ENCODE measurements at places on chromosomes 3 and 15.

- no peak for DNase-seq
These were observed 44.6 kb downstream of the HES1 start for GRCh38 chr3:194180570-194180969.

DNA sequence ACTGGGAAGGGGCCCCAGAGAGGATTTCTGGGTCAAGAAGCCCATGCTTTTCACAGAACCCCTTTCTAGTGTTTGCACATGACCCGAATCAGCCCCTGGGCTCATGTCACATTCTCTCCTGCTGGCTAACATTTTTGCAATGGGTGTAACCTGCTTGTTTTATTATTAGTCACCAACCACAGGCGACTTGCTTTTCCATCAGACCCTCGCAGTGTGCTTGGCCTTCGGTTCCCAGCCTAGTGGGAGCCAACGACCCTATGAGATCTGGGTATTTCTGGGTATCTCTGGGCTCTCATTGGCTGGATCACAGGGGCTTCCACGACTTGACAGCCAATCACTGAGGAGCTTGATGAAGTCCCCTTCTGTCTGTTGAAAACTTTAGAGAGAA lies 11.0 kb upstream of the FBLN2 start:
- no peak for DNase-seq

DNA sequence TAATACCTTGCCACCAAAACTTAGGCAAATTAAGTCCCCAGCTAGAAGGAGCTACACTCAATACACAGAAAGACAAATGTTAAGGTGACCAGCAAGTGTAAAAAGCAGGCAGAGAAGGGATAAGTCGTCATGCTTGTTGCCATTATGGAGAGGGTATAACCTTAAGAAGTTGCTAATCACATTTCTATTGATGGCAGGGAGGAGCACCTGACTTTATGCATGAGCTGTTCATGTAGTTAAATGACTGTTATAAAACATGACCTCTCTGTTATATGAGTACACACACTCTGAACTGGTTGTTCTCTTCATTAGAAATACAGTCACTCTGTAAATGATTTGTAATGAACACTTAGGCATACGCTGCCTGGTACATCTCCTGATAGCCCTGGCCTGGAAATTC lies 6.6 kb upstream of the CCNL1 start:
- DNase-seq, result no peak

DNA sequence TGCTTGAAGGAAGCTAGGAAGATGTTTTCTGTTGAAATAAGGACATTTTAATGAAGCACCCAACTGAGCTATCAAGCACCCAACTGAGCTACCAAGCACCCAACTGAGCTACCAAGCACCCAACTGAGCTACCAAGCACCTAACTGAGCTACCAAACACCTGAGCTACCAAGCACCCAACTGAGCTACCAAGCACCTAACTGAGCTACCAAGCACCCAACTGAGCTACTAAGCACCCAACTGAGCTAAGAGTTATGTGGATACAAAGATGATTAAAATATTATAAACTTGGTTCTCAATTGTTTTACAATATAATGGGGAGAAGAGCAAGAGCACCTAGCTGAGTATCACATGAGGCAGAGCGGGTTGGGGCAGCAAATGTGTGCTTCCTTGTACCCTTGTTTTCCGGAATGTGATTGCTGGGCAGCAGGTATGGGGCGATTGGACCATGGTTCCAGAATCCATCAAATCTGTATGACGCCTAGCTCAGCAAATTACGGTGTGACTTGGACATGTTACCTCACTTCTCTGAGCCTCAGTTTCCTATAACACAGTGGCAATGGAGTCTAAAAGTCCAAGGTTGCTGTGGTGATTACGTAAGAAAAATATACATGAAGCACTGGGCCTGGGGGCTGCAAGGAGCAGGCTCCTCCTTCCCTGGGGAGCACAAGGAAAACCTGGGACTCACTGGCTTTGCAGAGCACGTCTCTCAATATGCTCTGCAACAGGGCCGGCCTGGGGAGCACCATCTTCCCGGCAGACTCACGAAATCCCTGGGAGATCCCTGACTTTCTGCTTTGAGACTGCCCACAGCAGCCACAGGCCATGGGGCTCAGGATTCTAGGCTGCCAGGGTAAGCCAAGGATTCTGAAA lies 11.3 kb downstream of the BMF start:
- DNase-seq, result no peak

DNA sequence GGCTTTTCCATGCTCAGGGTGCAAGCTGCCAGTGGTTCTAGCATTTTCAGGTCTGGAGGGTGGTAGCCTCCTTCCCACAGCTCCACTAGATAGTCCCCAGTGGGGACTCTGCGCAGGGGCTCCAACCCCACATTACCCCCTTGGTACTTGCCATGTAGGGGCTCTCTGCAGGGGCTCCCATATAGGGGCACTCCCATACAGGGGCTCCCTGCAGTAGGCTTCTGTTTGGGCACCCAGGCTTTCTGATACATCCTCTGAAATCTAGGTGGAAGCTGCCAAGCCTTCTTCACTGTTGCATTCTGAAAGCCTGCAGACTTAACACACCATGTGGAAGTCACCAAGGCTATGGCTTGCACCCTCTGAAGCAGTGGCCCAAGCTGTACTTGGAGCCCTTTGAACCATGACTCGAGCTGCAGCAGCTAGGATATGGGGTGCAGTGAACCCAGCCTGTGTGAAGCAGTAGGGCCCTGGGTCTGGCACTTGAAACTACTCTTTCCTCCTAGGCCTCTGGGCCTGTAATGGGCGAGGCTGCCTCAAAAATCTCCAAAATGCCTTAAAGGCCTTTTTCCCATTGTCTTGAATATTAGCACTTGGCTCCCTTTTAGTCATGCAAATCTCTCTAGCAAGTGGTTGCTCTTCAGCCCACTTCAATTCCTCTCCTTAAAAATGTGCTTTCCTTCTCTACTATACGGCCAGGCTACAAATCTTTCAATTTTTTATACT lies 96.4 kb downstream of the TPRA1 start:
- no peak for DNase-seq

DNA sequence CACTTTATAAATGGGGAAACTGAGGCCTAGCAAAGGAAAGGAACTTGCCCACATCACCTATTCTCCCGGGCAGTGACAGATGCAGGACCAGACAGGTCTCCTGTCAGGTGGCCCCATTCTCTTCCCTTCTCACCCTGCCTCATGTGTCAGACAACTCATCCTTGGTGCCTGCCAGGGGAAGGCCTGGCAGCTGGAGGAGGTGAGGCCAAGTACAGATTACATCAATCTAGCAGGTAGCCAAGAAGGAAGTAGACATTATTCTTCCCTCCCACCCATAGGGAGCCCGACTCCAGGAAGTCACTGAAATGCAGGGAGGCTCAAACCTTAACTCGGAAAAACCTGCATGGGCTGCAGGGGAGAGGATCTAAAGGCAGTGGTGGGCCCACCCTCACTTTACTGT lies 39.6 kb downstream of the DAPK2 start:
- DNase-seq, result no peak

DNA sequence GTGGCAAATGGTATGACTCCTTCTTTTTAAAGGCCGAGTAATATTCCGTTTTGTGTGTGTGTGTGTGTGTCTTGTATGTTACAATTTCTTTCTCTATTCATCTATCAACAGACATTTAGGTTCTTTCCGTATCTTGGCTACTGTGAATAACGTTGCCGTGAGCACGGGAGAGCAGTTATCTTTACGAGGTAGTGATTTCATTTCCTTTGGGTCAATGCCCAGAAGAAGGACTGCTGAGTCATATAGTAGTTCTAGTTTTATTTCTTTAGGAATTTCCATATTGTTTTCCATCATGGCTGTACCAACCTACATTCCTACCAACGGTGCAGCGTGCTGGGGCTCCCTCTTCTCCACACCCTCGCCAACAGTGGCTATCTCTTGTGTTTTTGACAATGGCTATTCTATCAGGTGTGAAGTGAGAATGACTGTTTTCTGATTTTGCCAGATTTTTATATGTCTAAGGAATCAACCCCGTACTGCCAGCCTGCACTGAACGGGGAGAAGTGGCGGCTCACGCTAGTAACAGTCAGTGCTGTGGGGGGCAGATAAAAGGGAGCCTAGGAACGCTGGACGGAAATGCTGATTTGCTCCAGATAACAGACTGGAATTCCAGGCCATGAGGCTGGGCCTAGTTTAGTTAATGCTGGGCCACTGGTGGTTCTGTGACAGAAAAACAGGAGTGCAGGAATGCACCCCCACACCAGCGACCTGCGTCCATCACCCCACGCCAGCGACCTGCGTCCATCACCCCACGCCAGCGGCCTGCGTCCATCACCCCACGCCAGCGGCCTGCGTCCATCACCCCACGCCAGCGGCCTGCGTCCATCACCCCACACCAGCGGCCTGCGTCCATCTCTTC lies 168.1 kb downstream of the XXYLT1 start:
- no peak for DNase-seq

GRCh38 chr3:162096874-162097273 lies 600.3 kb downstream of the OTOL1 start:
- no peak for DNase-seq

Data from activated CD8-positive, alpha-beta memory T cell treated with anti-CD3 and anti-CD28 coated beads for 4 hours (primary cell).